ENCODE measurements at places on chromosomes 2 and 18. TPM values are rescaled to one million over a fixed set of nuclear protein-coding genes. Genes with fewer than 3 reads are reported as not detected.

Gene SP140L
- total RNA-seq: 16.0 TPM

- DNase-seq: peak; percentile 36
These were observed 20.7 kb downstream of the IGFBP2 start for GRCh38 chr2:216653931-216654365.

DNA sequence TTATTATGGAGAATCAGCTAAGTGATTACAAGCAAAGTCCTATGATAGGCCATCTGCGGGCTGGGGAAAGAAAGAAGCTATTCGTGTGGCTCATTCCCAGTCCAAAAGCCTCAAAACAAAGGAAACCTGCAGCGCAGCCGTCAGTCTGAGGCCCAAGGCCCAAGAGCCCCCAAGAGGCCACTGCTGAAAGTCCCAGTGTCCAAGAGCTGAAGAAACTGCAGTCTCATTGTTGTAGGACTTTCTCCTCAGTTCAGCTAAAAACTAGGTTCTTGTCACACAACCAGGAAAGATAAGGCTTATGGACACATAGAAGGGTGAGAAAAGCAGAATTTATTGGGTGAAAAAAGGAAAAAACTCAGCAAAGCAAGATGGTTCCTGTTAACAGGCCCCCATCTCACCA is 143.2 kb downstream of the RHBDD1 start:
- DNase-seq: no peak

DNA sequence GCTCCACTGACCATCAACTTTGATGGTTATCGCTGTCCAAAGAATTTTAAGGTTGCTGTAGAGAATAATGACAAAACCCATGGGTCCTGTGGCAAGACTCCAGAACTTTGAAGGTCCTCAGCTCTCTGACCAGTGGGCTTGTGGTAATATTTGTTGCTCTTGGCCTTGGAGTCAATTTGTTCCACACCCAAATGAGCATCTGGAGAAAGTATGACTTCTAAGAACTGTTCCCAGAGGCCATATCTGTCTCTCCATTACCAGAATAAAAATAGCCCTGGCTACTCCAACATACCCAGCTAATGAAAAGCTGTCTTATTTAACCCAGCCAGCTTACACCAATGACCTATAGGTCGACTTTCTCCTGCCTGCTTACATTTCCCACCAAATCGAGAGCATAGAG is 466.4 kb downstream of the MEIS1 start:
- peak; percentile 94 for DNase-seq

DNA sequence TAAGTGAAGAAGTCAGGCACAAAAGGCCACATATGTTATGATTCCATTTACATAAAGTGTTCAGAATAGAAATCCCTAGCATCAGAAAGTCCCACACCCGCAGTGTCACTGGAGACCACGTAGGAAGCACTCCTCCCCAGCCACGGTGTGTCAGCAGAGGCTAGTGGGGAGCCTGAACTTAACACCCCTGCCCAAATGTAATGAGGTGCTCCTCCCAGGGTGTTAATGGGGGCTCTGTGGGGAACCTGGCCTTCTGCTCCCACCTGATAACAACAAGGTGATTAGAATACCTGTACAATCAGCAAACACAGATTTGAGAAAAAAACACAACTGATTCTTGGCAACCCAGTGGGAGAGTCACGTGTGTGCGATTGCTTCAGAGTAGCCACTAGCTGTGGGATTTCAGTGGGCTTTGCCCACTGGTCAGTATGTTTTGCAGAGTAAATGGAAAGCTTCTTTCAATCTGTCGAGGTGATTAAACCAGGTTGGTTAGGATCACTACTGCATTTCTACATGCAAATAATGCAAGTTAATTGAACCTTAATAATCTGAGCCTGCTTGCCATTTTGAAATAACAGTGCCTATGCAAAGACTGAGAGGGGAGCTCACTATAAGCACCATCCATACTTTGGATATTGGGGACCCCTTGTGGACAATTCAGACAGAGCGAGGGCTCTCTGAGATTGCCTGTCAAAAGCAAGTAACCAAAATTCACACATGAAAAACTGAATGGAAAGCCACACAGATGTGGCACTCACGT is 20.6 kb upstream of the ATRAID start:
- DNase-seq: peak; percentile 81

DNA sequence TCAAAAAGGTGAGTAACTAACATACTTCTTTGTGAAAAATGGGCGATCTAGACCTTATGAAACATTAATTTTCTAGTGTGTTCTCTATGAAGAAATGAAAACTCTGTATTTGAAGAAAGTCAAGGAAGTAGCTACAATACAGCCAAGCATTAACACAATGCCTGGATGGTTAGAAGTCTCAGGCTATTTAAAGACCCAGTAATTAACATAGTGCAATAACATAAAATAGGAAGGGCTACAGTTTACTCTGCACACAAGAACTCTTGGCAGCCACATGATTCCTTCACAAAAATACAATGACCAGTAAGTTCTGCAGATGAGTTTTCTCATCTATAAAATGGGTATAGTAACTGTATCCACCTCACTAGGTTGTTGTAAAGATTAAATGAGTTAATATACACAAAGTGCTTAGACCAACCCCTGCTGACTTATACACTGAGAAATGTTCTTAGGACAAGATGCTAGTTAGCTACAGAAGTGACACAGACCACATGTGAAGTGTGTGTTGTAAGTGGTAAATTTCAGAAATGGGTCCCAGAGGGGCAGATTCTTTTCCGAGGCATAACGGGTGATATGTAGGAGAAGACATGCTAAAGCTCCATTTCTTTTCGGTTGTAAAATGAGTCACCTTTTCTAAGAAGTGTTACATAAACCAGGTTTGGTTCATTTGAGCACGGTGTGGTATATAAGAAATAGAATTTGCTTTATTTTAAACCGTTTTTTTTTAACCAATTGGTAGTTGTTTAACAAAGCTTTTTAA is 61.8 kb downstream of the CXCR4 start:
- DNase-seq: no peak

DNA sequence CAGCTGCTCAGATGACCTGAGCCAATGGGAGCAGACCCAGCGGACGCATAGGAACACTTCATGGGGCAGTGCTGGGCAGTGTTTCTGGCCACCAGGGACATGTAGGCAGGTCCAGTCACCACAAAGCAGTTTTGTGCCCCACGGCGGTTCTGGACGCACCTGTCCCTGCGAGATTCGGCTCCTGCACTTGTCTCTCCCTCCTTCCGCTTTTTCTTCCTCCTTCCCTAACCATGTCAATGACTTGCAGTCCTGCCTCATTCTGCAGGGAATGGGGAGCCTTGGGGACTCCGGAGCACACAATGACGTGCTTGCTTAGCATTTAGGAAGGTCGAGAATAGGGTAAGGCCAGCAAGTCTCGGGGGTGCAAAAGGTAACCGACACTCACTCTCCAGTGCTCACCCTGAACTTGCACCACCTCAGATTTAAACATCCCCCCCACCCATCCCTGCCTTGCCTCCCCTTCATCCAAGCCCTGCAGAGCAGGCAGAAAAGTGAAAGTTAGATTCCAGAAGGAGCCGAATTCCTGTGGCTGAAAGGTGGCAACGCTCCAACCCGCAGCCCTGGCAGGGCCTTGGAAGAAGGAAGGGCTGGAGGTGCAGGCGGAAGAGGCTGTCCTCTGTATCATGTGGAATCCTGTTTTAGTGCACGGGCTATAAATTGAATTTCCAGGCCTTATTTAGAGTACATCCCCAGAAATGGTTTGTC is 40.5 kb upstream of the ATG16L1 start:
- peak; percentile 96 for DNase-seq

GRCh38 chr2:181334158-181334826 is 122.9 kb upstream of the ITGA4 start:
- DNase-seq: no peak

Gene REEP1
- not detected for total RNA-seq

DNA sequence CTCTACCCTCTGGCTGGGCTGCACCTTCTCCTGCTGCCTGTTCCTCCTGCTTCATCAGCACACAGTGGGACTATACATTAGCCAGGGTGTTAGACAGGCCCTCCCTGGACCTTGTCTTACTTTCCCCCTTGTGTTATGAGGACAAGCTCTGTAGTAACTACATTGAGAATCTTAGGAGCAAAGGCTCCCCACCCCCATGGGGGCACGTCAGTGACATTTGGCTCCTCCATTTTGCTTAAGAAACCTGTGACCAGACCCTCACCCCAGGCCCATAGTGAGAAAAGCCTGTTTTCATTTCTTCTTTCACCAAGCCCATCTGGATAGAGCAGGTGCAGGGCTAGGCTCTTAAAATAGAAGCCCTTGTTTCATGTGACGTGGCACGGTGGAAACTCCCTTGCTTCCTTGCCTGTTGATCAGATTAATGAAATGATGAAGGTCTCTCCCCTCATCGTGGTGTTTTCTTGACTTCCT is 146.7 kb downstream of the RPIA start:
- DNase-seq: no peak

DNA sequence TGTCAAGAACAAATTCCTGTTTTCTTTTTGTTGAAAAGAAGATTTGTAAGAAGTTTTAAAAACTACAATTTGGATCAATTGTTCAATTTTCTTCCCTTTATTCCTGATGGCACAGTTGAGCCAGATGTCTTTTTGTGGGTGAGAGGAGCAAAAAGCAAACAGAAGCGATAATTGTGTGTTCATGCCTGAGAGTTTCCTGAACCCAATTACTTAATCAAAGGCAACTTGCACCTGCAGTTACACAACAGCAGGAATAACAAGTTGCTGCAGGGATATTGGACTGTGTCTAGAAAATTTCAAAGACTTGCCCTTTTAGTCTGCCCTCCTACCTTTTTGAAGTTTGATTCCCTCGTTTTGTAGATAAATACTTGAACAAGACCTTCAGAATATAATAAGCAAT is 383.6 kb downstream of the DSEL start:
- DNase-seq: no peak

DNA sequence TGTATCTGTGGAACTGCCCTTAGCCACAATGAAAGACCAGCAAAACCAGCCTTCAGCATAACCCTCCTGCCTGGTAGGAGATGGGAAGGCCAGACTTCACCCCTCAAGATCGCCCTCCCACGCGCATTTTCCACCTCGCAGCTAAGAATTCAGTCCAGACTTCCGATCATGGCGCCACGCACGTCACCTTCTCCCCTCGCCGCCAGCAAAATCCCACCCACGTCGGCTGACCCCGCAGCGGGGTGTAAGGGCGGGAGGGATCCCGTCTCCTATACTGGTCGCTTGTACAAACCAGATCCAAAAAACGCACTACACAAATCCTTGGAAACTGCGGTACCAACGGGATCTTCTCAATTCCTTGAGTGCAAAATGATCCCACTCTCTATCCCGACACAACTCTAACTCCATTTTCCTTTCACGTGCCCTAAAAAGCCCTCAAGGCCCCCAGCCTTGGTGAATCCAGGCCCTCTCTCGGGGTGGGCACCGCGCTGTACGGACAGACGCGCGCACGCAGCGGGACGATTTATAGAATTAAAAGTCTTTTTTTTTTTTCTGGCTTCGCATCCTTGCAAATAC is 1.0 kb upstream of the BMPR2 start:
- DNase-seq: peak; percentile 81

GRCh38 chr2:230665263-230665691 is 47.4 kb upstream of the CAB39 start:
- DNase-seq: no peak

DNA sequence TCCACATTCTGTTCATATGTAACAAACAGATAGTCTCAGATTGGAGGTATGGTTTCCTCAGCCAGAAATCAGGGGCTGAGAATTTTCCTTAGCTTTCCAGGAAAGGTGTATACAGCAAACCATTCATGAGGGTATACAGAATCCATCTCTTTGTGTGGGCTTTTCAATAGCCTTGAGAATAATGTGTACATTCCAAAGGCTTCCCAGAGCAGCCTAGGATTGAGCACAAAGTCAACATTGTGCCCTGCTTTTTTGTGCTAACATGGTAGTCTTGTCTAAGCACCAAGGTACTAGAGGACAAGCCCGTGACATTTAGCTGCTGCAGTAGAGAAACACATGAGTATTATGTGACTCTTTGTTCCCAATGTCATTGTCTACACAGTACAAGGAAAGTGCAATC is 322.1 kb upstream of the TANK start:
- no peak for DNase-seq

- no peak for DNase-seq
These were observed 29.5 kb downstream of the TNP1 start for GRCh38 chr2:216830346-216830745.

- DNase-seq: no peak
These were observed 70.7 kb downstream of the PAX3 start for GRCh38 chr2:222228054-222228453.

- DNase-seq: no peak
These were observed 156.9 kb downstream of the LAMA3 start for GRCh38 chr18:23845988-23846630.

DNA sequence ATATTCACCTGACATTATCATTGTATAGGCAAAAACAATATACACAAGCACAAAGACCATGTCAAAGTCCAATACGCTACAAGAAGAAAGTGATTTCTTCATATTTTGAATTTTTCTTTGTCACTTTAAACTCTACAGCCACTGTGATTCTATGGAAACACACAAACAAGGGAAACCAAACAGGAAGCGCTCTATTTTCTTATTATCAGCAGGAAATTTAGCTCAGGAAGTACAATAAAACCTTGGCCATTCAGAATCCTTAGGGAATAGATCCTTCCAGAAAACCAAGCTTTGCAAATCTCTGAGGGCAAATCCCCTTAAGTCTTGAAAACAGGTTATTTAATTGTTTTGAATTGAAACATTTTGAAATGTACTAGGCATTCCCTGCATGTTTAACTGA is 336.2 kb downstream of the EPHA4 start:
- no peak for DNase-seq

DNA sequence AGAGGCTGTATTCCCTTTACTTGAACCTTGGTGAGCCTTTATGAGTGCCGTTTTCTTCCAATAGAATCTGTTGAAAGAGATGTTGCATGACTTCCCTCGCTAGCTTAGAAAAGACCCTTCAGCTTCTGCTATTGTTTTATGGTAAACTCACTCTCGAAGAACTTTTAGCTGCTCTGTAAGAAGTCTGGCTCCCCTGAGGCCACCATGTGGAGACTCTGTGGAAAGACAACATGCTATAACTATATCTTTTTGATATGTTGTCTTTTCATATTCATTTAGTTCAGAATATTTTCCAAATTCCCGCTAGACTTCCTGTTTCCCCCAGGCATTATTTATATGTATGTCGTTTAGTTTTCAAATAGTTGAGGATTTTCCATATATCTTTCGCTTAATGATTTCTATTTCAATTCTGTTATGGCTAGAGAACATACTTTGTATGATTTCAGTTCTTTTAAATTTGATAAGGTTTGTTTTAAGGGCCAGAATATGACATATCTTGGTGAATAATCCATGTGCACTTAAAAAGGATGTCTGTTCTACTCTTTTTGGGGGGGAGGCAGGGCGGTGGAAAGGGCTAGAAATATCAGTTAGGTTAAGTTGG is 64.1 kb downstream of the PTPN4 start:
- DNase-seq: peak; percentile 70

Gene CHST9
- total RNA-seq: not detected

GRCh38 chr18:45958730-45959129 is 8.4 kb downstream of the EPG5 start:
- no peak for DNase-seq

GRCh38 chr2:223901311-223901710 is 43.8 kb downstream of the WDFY1 start:
- no peak for DNase-seq

- no peak for DNase-seq
These were observed 54.3 kb downstream of the GULP1 start for GRCh38 chr2:188345831-188346458.

Gene DCDC2C
- total RNA-seq: not detected
